Mammary epithelial cell (primary cell): ENCODE measurements at places on chromosomes 12 and 14.

DNA sequence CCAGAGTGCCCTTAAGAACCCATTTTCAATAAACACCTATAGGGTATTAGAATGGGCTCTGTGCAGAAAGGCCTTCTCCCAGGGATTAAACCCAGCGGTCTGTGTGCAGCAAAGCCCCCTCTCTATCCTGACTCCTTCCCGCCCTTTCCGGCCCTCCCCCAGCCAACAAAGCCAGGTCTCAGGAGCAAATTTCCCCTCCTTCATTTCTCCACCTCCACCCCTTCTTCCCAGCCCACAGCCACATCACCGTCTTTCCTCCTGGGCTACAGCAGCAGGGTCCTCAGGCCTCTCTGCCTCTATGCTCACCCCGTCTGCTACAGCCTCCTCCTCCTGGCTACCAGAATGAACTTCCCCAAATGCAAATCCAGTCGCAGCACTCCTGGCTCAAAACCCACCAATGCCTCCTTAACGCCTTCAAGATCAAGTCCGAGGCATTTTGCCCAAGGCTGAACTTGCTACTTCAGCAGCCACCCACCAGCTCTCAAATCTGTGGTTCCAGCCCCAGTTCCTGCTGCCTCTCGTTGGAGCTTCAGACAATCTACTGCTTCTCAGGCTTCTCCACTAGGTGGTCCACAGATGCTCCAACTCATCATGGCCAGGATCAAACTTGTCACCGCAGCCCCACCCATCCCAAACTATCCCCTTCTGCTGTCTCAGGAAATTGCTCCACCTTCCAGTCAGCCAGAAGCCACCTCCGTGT is 134.8 kb downstream of the BCL11B start:
- no peak for DNase-seq

DNA sequence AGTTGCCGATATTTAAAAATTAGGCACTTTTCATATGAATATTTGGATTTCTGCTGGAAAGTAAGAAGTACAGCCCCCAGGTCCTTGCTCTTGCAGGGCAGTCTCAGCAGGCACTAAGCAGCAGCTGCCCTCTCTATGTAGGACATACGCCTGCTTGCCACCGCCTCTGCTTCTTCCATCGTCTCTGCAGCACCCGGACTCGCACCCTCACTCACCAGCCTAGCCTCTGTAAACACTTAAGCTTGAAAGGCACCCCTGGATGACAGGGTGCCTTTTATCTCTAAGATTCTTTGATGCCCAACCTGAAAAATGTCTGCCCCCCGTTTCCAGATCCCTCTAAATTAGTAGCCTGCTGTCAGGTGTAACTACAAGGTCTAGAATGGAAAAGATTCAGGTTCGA is 19.0 kb downstream of the OTUB2 start:
- no peak for DNase-seq

- no peak for DNase-seq
Measured at GRCh38 chr12:46550266-46550879, 177.8 kb upstream of the SLC38A2 start.

DNA sequence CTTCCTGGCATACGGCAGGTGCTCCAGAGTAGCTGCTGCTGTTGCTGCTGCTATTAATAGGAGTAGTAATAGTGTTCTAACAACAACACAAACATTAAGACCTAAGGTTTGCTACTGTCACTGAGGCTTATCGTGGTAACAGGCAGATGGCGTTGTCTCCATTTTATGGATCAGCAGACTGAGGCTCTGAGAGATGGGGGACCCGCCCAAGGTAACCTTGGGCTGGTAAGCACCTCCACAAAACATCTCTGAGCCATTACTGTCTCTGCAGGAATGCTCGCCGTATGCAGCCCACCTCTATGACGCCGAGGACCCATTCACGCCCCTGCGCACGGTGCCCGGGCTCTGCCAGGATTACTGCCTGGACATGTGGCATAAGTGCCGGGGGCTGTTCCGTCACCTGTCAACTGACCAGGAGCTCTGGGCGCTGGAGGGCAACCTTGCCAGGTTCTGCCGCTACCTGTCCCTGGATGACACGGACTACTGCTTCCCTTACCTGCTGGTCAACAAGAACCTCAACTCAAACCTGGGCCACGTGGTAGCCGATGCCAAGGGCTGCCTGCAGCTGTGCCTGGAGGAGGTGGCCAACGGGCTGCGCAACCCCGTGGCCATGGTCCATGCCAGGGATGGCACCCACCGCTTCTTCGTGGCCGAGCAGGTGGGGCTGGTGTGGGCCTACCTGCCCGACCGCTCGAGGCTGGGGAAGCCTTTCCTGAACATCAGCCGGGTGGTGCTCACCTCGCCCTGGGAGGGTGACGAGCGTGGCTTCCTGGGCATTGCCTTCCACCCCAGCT is 7.2 kb downstream of the HHIPL1 start:
- no peak for DNase-seq

DNA sequence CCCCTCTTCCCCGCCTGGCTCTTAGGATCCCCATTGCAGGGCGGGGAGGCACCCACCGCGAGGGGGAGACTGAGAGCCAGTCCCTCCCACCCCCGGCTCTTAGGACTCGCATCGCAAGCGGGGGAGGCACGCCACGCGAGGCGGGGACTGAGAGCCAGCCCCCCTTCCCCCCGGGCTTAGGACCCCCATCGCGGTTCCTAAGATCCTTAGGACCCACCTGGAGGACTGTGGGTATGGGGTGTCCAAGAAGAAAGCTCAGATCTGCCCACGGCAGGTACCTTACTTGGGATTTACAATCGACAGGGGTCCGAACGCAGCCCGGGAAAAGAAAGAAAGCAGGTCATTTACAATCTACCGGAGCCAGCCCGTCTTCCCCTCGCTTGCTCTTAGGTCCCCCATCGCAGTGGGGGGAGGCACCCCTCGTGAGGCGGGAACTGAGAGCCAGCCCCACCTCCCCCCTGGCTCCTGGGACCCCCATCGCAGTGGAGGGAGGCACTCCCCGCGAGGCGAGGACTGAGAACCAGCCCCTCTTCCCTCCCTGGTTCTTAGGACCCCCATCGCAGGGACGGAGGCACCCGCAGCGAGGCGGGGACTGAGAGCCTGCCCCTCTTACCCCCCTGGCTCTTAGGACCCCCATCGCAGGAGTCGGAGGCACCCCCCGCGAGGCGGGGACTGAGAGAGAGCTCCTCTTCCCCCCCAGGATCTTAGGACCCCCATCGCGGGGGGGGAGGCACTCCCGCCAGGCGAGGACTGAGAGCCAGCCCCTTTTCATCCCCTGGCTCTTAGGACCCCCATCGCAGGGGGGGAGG is 43.7 kb downstream of the DDX11 start:
- DNase-seq = peak; percentile 39

GRCh38 chr14:55052269-55052930 is 953 bp downstream of the MAPK1IP1L start:
- DNase-seq = no peak

- DNase-seq = no peak
Measured at GRCh38 chr12:114396153-114396868, 9.6 kb downstream of the TBX5 start.

- no peak for DNase-seq
Measured at GRCh38 chr12:114664651-114665320, 19.2 kb downstream of the TBX3 start.

DNA sequence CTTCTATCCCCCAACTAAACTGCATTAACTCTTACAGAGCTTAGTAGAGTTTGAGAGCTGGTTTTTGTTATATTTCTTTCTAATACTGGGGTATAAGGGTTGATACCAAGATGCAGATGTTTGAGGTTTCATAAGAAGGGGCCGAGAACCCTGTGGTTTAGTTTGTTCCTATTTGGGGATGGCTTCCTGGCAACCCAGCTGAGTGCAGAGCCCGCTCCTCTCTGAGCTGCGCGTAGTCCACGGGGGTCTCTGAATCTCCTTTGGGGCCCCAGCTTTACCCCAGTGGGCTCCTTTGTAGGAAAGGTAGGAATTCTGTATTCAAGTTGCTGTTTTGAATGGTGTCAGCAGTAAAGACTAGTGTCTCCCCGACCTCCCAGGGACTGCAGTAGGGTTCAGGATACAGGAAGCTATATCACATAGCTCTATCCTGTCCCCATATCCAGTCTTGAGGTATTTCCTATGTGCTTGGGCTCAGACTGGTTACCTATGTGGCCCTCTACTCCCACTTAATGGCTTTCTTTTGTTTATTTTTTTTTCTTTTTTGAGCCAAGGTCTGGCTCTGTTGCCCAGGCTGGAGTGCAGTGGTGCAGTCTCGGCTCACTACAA is 25.4 kb downstream of the PLXNC1 start:
- no peak for DNase-seq

DNA sequence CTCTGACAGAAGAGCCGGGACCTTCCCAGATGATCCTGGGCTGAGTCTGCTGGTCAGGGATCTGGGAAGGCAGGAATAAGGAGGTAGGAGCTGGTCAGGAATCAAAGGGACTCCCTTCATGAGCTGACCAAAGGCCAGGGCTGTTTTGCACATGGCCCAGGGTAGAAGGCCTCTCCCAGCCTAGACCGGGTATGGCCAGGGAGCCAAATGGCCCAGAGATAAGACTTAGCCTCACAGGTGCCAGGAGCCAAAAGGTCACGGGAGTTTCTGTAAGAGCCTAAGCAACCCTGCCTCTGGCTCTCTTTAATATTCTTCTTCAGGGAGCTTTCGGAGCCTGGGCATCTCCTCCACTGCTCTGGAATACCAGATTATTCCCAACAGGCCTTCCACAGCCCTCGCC is 191.3 kb upstream of the PWP1 start:
- DNase-seq = no peak

DNA sequence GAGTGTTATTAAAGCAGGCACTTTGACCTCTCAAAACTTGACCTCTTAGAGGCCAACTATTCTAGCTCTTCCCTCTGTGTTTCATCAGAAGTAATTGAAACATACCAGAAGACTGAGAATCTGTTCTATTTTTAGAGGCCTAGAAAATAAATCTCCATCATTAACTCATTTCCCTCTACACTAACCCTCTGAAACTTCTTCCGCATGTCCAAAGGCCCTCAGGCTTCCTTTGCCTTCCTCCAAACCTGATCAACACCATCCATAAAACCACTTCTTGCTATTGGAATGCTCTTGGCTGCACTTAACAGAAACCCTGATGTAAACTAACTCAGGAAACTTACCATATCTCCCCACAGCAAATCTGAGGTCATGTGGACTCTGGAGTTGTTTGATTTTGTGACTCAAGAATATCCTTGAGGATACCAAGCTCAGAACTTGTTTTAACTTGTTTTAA is 196.4 kb downstream of the RPAP3 start:
- DNase-seq = peak; percentile 88

- DNase-seq = no peak
Measured at GRCh38 chr12:121484967-121485366, 85.0 kb downstream of the RNF34 start.

- DNase-seq = no peak
Measured at GRCh38 chr14:73255005-73255400, 17.7 kb downstream of the PAPLN start.

DNA sequence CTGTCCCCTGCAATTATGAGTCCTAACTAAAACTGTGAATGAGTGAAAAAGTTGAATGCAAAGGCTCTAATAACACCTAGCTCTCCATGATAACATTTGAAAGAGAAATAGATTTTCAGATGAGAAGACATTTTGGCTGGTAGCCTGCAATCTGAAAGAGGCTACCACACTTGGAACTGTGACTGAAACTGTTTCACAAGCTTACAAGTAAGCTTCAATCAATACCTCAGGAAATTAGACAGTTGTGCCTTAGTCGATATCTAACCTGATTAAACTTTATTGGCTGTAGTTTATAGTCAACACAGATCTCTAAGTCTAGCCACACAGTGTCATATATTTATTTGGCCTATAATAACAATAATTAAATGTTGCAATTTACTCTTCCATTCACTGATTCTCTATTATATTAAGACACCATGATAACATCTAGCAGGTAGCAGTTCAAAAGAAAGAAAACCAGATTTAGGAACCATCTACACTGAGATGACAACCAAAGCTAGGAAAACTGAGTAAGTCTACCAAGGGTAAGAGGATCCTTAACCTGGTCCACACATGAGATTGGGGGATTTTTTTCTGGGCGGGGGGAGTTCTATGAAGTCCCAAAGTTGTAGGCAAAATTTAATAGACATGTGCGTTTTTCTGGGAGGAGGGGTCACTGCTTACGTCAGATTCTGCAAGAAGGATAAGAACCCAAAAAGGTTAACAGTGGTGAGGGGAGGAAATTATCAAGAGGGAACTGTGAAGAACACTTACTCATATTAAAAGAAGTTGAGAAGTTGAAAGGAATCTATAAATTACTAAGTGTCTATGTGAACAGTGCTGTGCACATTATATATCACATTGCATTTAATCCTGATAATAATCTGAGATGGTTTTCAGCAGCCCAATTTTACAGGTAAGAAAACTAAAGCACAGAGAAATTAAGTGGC is 65.8 kb downstream of the NUMB start:
- DNase-seq = no peak

- peak; percentile 98 for DNase-seq
Measured at GRCh38 chr14:101980700-101981099, 16.3 kb downstream of the DYNC1H1 start.

DNA sequence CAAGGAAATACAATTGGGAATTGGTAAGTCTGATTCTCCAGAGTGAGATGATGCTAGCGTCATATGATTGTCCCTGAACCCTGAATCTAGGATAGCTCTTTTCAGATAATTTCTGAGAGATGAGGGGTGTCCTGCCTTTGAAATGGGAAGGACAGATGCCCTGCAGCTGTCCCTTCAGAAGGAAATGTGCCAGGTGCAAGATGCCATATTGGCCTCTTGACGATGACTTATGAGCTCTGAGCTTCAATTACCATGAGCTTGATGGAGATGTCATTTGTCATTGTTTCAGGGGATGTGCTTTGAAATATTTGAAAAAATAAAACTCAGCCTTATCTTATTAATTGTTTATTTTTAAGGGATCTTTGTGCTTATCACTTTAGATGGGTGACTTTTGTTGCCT is 185.1 kb downstream of the DACT1 start:
- no peak for DNase-seq

DNA sequence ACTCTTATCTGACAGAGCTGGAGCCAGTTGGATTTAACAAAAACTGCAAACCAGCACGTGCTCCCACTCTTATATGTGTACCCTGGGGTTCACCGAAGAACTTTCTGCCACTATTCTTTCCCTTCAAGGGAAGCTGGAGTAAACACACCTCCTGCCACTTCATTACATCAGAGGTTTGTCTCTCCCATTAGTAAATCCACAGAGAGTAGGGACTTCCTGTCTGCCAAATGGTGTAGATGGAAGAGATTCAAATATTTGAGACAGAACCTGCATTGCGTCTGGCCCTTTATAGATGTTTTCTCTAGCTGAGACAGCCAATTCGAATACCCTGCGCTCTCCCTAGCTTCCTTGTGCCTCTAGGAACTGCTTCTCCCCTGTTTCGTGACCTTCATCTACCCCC is 29.1 kb upstream of the AEBP2 start:
- DNase-seq = no peak

GRCh38 chr14:85530626-85531025 is 682 bp downstream of the FLRT2 start:
- DNase-seq = no peak

GRCh38 chr14:92724516-92725340 is 23.7 kb downstream of the LGMN start:
- DNase-seq = no peak

GRCh38 chr12:122064780-122065588 is 13.6 kb upstream of the MLXIP start:
- no peak for DNase-seq

GRCh38 chr14:69260190-69260860 is 367 bp downstream of the GALNT16 start:
- DNase-seq = peak; percentile 13
